ENCODE measurements at places on chromosomes 5 and 9. TPM values are rescaled to one million over a fixed set of nuclear protein-coding genes. Genes with fewer than 3 reads are reported as not detected.

DNA sequence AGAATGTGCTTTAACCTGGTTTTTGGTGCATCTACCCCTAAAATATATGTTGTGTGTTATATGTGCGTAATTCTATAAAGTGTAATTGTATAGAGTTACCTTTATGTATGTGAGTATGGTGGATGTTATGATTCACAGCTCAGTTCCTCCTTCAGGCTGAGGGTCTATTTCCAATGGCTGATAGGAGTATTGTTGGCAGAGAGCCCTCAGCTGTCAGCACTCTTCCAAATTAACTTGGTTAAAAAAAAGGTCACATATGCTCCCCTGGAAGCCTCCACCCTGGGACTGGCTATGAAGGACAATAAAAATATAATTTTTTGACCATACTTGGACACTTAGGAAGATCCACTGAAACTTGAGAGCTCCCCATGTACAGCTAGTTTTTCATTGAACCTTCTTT, 250.4 kb upstream of the CDH12 start:
- no peak for DNase-seq

GRCh38 chr9:113828221-113828620, 47.9 kb upstream of the ZNF618 start:
- DNase-seq = no peak

- DNase-seq = no peak
Measured at GRCh38 chr5:17482790-17483189, 15.2 kb upstream of the TAF11L2 start.

- DNase-seq = no peak
Measured at GRCh38 chr9:27933210-27934025, 360.1 kb upstream of the C9orf72 start.

DNA sequence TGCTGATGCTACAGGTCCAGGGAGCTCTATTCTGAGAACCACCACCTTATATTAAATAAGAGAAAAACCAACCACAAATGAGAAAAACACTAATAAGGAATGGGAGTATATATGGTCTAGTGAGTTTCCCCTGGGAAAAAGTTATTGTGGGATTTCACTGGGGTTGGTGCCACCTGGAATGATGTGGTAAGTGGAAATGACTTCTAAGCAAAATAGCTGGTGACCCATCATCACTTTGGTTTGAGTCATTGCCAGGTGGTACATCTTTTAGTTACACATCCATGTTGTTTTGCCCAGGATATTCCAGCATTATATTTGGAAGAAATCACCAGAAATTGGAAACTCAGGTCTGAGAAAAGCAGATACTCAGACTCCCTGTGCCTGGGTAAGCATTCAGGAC, 437.3 kb downstream of the DTWD2 start:
- DNase-seq = no peak

- DNase-seq = no peak
Measured at GRCh38 chr5:157172403-157172802, 6.3 kb upstream of the GARIN3 start.

GRCh38 chr9:108756746-108757490, 98.9 kb downstream of the ACTL7B start:
- DNase-seq = no peak

DNA sequence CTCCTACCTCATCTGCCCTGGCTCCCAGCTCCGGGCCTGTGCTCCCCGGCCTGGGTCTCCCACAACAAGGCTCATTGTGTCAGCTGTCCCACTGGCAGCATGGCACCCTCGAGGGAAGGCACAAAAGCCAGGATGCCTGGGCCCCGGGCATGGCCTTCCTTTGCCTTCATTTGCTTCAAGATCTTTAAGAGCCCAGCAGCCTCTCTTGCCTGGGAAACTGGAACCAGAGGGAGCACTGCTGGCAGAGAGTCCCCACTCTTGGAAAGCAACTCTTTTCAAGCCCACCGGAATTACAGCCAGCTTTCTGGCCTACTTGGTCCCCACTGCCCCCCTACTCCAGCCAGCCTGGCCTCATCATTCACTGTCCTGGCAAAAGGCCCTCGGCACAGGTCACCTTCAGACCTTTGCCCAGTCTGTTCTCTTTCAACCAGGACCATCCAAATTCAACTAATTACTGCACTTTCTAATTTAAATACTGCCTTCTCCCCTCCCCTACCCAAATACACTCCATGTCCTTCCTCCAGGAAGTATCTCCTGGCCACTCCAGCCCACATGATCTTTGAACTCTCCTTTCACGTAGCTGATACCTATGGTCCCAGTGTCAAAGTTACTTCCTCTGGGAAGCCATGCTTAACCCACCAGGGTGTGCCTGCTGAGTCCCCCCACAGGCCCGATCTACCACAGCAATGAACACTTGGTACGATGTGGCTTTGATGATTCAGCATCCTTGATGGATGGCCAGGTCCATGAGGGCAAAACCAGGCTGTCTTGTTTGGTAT, 8.9 kb downstream of the ZER1 start:
- no peak for DNase-seq

DNA sequence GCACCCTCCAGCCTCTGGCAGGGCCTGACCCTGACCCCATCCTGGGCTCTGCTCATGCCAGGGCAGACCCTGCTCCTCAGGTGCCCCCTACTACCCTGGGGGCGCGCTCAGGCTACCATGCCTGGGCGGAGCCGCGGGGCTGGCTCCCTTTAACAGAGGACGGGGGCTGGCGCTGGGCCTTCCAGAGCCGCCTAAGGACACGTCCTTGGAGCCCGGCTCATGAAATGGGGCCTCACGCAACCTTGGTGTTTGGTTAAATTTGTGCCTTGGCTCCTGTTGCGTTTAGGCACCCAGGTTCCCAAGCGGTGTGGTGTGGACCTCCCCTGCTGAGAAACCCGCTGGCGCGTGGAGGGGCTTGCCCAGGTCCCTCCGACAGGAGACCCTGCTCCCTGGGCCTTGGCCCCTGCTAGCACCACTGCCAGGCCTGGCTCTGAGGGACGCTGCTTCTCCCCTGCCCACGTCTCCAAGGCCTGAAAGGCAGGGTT, 3.4 kb upstream of the EHMT1 start:
- DNase-seq = no peak

- DNase-seq = no peak
Measured at GRCh38 chr5:142405023-142405422, 80.2 kb upstream of the SPRY4 start.

DNA sequence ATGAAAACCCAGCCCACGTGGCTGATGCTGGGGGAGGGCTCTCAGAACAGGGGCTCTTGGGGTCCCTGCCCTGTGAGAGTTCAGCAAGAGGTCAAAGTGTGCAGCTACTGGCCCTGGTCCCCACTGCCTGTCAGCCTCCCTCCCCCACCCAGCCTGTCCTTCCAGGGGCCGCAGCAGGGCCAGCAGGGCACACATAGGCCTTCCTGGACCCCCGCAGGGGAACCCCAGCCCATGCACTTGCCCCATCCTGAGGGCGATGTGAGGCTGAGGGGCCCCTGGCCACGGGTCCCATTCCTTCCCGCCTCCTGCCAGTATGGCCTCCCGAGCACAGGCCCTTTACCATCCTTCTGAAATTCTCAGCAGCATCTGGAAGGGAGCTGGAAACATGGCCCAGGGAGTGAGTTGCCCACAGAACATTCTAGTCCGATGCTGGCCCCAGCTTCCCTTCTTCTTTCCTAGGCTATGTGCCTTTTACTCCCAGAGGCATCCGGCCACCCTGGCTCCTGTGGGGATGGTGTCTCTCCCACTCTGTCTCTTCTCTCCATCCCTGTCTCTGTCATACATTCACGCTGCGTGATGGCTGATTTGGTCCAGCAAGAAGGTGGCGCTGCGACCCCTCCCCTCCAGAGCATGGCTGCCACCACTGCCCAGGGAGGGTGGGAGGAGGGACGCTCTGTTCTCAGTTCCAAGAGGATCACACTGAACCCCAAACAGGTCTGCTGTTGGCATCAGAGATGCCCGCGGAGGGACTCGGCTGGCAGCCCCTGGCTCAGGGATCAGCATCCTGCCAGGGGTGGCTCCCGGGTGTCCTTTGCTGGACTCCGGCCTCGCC, 19.6 kb downstream of the MRPL36 start:
- no peak for DNase-seq

Gene TAF11L5
- total RNA-seq = not detected

Gene HTR4
- not detected for total RNA-seq

Gene SLC44A1
- 31.9 TPM for total RNA-seq

Gene LRRC19
- not detected for total RNA-seq
